Erythroblast (primary cell): ENCODE measurements at places on chromosomes 4 and X.

GRCh38 chr4:63919636-63920365, 489.4 kb downstream of the TECRL start:
- no peak for DNase-seq

DNA sequence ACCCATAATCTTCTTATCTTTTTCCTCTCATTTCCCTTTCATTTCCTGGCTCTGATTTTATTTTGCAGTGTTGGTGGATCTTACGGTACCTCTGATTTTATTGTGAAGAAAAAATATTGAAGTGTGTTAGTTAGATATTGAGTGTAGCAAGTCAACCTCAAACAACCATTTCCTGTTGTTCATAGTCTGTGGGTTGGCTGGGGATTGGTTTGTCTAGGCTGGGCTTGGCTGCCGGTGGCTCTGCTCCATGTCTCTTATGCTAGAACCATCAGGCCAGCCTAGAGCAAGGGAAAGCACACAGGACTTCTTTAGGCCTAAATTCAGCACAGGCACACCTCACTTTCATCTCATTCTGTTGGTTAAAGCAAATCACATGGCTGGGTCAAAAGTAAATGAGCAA, 383.1 kb upstream of the LCORL start:
- no peak for DNase-seq

DNA sequence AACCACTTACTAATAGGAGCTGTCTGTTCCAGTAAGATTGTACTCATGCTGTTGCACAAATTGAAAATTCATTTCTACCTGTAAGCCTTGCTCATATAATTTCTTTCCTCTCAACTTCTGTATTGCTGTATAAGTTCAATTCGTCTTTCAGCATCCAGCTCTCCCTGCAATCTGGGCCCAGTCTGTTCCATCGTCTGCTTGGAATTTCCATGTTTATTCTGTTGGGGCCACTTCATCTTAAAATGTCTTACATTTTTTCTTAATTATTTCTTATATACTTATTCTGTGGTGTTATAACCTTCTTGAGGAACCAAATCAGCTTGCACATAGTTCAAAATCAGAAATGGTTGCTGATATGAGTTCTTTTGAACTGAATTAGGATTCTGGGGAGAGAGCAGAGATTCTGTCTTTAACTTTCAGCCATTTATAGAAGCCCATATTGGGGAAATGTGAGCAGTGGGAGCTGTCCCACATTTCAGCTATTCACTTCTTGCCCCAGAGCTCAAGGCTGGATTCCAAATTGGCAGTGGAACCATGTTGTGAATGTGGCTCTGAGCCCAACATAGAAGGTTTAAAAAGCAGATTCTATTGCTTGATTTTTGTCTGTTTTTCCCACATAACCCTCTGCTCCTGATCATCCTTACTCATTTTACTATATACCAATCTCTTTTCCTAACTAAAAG, 291.9 kb downstream of the BMPR1B start:
- no peak for DNase-seq

- DNase-seq, result no peak
These were observed at the start of gene PRKG2 for GRCh38 chr4:81214881-81215868. TSS of gene PRKG2 (minus strand) at chr4:81215222. CDS start at chr4:81205047, 10,175 bp downstream.

GRCh38 chrX:112687189-112687691, 7.5 kb upstream of the LHFPL1 start:
- DNase-seq, result no peak
